Left lung (tissue), 14 donors: ENCODE measurements at places on chromosomes 12 and 14. TPM values are rescaled to one million over a fixed set of nuclear protein-coding genes. Genes with fewer than 3 reads are reported as not detected.

The GALNT16 gene
- 3.0 TPM for total RNA-seq

The RPS6KL1 gene
- total RNA-seq: 6.7 TPM

The TSPAN8 gene
- 7.5 TPM for total RNA-seq

The ACYP1 gene
- total RNA-seq: 15.8 TPM

GRCh38 chr12:130713581-130713991 lies 2.5 kb downstream of the RIMBP2 start:
- no peak for DNase-seq

GRCh38 chr12:67449591-67450052 lies 180.5 kb downstream of the CAND1 start:
- no peak for DNase-seq

DNA sequence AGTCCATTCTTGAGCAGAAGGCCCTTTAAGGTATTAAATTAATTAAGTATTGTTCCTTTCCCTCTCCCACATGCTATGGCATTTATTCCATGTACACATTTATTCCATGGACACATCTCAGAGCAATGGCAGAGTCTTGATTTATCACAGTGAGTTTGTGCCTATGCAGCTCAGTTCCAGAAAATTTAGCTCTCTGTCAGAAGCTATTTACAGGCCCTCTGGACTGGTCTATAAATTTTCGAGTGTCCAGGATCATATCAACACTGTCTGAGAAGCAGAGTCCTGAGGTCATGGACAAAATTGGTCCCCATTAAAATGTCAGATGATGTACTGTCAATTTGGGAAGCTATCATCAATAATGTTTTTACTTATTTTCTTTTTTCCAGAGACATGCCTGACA lies 65.5 kb downstream of the TTC7B start:
- DNase-seq: no peak

- DNase-seq: no peak
Measured at GRCh38 chr14:72947366-72948160, 21.3 kb downstream of the DCAF4 start.

- DNase-seq: no peak
Measured at GRCh38 chr14:76848879-76849278, 22.7 kb downstream of the LRRC74A start.

GRCh38 chr12:2251526-2252209 lies 198.9 kb downstream of the CACNA1C start:
- no peak for DNase-seq

DNA sequence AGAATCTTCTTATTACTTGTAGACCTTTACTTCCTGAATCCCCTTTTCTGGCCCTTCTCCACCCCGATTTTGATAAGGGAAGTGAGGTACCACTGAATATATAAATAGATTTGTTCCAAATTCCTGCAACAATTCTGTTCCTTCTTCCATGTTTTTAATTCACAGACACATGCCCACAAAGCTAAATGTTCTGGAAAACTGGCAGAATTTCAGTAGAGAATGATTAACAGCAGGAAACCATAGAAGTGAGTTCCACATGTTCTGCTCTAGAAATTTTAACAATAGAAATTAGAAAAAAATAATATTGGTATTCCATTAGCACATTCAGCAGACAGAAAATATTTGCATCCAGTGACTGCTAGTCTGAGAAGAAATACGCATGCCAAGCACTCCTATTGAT lies 139.6 kb downstream of the SLC2A13 start:
- DNase-seq: no peak
